ENCODE measurements at places on chromosomes 1 and 21.

GRCh38 chr1:22809783-22810182 is 99.1 kb downstream of the EPHB2 start:
- DNase-seq, result no peak

DNA sequence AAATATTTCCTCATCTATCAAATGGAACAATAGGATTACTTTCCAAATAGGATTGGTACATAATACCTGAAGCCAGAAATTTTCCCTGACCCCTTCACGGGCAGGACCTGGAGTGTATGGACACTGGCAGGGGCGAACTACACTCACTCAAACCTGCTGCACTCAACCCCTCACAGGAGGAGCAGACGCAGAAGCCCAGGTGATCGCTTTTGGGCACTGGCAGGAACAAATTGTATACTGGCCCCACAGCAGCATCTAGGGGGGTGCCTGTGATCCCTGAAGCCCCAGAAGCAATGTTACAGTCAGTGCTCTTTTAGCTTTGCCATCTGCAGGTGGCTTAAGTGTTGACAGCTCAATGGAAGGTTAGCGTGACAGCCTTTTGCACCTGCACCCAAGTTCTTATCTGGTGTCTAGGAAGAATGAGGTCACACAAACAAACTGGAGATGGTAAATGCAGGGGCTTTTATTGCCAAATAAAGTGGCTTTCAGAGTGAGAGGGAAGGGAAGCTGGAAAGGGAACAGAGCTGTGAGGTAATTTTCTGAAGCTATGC is 199.2 kb upstream of the NEGR1 start:
- DNase-seq, result no peak

GRCh38 chr1:47785561-47786271 is 211.5 kb downstream of the TRABD2B start:
- no peak for DNase-seq

- no peak for DNase-seq
Observed at GRCh38 chr21:45033791-45034555, 40.4 kb upstream of the ADARB1 start.

GRCh38 chr21:39946199-39946598 is 79.0 kb downstream of the PCP4 start:
- DNase-seq, result no peak

DNA sequence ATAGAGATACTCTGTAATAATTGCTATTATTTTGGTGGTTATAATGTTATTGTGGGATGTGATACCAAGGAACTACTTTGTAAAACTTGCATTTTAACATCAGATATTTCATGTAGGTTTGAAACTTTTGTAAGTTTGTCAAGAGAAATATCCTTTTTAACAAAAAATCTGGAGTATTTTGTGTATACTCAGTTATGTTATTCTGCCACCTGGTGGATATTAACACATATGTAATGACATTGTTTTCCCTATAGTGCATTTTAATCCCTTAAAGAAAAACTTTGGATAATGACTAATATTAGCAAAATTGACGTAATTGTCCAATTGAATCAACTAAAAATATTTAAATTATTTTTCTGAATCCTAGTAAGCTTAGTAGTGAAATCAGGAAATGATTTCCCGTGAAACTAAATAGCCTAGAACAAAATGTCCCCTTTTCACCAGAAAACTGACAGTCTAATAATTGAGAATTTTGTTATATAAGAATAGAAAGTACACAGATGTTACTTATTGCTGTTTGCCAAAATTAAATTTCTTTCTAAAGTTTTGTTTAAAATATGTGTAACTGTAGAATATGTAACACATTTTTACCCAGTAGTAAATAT is 39.6 kb downstream of the KCTD3 start:
- DNase-seq, result no peak

GRCh38 chr1:228798548-228798947 is 63.3 kb downstream of the RHOU start:
- no peak for DNase-seq

GRCh38 chr1:14826172-14826636 is 227.7 kb downstream of the KAZN start:
- DNase-seq, result no peak

DNA sequence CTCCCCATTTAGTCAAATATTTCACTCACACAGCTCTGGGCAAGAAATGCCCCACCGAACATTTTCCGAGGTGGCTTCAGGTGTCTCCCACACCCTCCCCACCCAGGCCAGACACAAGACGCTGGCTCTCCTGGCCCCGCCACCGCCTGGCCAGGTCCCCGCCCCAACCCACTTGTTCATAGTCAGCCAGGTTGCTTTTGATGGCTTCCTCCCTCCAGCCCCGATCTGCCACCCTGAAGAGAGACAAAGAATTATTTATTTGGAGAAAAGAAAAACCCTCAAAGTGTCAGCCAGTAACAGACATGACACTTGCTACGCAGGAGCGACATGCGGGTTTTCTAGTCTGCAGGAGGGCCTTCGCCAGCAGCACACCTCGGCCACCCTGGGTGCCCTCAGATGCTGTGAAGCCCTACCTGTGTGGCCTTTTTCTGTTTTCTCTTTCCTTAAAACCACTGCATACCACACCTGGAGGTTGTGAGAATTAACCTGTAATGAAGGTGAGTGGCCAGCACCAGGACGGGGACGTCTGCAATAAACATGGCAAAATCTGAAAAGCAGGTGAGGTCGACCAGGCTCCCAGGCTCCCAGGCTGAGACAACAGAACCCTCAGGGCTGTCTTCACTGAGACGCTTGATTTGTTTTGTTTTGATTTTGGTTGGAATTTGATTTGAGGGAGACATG is 27.2 kb downstream of the SSBP3 start:
- DNase-seq, result no peak

- no peak for DNase-seq
Observed at GRCh38 chr1:165616054-165616612, 14.9 kb upstream of the MGST3 start.

DNA sequence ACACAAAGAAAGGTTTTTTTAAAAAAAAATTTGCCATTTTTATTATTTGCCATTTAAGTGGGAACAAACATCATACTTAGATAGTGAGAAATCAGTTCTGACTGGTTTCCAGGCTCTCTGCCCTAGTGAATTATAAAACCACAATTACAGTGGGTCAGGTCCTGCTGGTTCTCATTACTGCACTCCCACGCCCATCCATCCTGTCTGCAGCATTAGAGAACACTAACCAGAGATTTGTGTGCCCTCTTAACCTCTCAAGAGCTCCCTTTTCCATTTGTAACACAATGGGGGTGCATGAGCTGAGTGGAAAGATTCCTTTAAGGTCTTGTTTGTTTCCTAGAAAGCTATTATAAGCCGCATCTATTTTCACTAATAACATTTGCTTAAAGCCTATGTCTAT is 489.3 kb downstream of the AMY1C start:
- DNase-seq, result no peak

GRCh38 chr1:106793651-106794050 is 262.8 kb upstream of the PRMT6 start:
- DNase-seq, result no peak

DNA sequence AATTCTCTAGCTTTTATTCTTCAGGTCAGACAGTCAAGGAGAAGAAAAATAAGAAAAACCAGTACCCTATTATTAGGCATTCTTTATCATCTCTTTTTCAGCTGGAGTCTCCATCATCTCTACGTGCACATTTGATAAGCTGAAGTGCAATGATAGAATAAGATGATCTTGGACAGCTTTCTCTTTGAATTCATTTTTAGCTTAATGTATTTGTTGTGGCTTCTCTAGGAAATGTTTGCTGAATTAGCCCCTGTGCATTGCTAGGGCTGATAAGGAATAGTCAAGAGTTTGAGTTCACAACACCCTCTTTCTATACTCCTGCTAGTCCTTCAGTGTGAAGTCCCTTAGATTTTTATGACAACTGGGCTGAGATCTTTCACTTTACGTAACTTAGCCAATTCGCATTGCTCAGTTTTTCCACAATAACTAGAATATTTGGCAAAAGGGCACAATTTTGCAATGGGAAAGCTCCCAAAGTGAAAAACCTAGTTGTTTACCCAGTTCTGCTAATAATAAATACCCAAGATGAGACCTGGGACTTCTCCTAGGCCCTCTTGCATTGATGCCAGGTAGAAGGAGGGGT is 7.0 kb upstream of the KCNJ15 start:
- DNase-seq, result no peak

DNA sequence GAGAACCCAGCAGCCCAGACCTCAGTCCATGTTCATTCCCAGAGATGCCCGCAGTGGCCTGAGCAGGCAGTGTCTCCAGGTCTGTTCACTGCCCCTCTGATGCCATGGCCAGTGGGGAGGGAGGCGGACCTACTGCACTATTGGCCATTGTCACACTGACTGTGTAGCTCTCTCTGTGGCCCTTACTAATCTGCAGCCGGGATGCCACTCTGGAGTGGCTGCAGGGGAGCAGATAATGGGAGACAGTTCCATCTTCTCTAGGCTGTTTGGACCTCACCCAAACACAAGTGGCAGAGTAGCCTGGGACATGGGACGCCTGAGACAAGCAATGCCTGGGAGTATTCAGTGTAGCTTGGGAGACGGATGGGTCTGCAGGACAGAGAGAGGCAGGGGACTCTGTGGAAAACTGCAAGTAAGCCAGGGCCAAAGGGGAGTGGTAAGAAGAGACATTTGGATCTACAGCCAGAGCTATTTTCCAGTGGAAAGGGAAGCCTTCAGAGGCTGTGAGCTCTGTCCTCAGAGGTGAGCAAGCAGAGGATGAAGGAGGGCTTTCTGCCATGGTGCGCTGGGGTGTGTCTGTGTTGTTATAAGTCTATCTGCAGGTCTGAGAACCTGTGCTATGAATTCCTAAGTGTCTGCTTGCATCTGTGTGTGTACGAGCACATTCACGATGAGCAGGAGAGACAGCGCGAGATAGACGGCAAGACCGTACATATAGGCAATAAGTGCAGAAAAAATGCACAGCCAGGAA is 26.7 kb downstream of the DMBX1 start:
- DNase-seq, result no peak

GRCh38 chr1:202143011-202143767 is 1.3 kb downstream of the ARL8A start:
- DNase-seq, result no peak

- no peak for DNase-seq
Observed at GRCh38 chr21:32813265-32813903, 41.8 kb upstream of the PAXBP1 start.

DNA sequence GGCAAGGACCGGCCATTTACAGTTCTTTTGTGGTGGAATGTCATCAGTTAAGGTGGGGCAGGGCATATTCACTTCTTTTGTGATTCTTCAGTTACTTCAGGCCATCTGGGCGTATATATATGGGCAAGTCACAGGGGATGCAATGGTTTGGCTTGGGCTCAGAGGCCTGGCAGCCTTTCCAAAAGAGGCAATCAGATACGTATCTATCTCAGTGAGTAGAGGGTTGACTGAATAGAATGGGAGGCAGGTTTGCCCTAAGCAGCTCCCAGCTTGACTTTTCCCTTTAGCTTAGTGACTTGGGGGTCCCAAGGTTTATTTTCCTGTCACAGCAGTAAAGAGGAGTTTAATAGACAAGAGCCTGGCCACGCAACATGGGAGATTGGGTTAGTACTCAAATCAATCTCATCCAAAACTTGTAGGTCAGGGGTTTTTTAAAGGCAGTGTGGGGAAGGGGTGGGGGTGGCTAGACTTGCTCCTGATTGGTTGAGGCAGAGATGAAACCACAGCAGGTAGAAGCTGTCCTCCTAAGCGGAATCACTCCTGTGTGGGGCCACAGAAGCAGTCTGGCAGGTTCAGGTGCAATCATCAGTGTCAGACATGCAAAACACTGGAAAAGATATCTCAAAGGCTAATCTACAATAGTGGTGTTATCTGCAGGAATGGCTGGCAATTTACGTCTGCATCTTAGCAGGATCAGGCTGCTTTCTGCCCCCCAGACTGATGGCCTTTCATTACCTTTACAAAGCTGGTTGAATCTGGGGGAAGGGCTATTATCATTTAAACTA is 112.9 kb downstream of the TLR5 start:
- DNase-seq, result no peak

DNA sequence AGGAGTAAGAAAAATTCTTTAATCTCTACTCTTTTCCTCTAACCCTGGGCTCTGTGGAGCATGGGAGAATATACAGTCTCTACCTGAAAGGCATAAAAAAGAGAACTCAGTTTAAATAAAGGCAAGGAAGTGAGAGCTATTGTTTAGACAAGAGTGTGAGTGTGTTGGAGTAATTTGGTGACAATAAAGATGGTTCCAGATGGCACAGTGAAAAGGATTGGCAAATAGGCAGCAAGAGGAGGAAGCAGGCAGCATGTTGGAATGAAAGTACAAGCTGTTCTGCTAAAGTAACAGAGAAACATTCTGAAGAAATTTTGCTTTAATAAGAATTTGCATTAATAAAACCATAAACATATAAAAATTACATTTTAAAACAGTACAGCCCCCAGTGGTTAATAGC is 163.4 kb downstream of the DNM3 start:
- no peak for DNase-seq

- DNase-seq, result no peak
Observed at GRCh38 chr1:94257444-94257843, 20.1 kb upstream of the ARHGAP29 start.

- DNase-seq, result no peak
Observed at GRCh38 chr1:54614024-54614423, 9.3 kb downstream of the FAM151A start.

GRCh38 chr21:36849461-36850105 is 116.9 kb downstream of the HLCS start:
- DNase-seq, result no peak

DNA sequence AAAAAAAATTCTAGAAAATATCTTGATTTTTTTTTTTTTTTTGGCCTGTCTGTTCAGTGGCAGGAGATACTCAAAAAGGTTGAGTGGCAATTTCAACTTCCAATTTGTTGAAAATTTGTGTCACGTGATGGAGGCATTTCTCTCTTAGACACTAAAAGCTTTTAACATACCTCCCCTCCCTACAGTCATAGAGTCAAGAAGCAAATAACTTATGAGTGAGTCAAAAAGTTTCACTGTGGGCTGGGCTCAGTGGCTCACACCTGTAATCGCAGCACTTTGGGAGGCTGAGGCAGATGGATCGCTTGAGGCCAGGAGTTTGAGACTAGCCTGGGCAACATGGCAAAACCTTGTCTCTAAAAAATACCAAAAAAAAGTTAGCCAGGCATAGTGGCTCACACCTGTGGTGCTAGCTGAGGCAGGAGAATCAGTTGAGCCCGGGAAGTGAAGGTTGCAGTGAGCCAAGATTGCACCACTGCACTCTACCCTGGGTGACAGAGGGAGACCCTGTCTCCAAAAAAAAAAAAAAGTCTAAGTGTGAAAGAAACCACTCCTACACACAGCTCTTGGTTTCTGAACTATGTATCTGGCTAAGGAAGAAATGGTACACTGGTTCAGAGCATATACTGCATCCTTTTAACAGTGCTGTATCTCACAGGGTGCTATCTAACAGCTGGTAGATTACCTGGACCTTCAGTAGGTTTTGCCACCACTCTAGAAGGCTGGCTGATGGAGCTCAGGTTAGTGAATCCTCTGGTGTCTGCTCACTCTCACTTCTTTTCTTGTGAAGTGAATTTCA is 11.6 kb upstream of the BSDC1 start:
- no peak for DNase-seq

- no peak for DNase-seq
Observed at GRCh38 chr1:175481126-175482070, 262.0 kb downstream of the TNR start.

DNA sequence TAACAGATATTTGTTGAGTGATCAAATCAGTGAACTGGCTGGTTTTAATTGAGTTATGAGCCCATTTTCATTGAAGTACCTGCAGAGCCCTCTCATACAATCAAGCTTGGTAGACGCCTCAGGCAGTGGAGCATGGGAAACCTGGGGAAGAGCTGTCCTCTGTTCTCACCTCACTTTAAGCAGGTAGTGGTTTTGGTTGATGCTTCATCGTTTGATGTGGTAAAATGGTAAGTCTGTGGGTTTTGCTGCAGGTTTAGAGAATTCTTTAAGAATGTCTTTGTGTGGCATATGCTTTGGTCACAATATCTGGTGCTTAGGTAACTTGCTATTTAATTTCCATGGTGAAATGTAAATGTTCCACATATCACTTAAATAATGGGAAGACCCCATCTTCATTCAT is 10.0 kb downstream of the LAMC1 start:
- no peak for DNase-seq
